Stimulated activated CD8-positive, alpha-beta memory T cell treated with anti-CD3 and anti-CD28 coated beads, Interleukin-2, amount 100 ng/mL, for 1 hour (primary cell): ENCODE measurements at places on chromosomes 3 and 15.

GRCh38 chr15:98401029-98401428 lies 247.3 kb upstream of the IGF1R start:
- DNase-seq, result no peak

DNA sequence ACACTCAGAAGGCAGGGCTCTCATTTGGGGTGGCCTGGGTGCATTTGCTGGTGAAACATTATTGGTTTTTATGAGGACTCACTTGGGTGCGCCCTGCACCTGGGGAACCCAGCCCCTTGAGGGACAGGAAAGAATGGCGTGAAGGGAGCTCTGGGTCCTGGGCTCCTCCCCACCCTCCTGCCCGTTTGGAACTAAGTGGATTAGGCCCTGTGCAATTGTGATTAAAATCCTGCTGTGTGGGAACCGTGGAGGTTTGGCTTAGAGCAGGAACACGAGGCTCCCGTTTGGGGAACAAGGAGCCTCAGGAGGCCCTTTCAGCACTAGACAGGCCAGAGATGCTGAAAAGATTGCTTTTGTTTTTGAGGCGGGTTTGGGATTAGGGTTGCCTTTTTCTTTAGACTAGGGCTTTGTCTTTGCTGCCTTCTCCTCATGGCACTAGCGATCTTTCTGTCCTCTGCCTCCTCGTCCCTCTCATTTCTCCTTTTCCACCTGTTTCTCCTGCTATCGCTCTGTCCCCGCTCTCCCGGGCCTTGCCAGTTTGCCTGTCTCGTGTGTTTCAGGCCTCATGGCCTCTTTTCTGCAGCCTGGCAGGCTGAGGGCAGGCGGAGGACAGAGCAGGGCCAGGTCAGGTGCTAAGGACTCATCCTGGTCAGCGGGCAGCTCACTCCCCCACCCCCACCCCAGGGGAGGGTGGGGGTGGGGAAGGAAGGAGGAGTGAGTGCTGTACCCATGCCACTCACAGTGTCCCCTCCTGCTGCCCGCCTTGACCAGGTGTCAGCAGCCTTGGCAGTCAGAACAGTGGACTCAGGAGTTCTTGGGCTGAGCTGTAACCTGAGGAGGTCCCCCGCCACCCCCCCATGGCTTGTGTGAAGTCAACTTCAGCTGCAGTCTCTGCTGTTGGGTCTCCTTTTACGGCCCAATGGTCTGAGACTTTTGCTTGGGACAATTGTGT lies 8.6 kb downstream of the MAPKAPK3 start:
- no peak for DNase-seq

DNA sequence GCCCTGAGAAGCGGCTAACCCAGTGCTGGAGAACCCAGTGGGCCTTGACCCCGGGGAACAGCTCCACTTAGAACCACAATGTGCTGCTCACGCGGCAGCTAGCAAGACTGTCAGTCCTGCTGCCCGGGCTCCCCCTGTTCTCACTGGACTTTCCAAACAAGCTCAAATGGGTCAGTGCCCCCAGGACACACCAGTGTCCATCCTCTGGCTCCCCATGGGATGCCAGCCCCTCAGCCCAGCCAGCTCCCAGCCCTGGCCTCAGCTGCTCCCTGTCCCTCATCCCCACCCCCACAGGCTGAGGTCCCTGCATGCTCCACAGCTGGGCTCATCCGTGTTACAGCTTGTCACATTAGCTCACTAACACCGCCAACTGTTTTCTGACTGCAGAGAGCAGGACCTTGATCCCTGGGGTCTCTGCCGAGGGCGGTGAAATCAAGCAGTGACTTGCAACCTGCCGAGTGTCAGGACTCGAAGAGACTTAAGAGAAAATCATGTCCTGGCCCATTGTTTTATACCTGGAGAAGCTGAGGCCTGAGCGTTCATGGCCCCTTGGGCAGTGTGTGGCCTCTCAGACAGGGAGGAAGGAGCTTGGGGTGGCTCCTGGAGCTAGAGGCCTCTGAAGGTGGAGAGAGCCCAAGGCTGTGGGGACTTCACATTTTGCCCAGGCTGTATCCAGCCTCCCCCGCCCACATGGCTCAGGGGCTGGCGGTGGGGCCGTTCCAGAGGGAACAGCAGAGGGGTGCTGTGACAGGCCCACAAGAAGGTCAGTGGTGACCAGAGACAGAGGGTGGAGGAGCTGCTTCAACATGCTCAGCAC lies 157.5 kb downstream of the MEGF11 start:
- no peak for DNase-seq

DNA sequence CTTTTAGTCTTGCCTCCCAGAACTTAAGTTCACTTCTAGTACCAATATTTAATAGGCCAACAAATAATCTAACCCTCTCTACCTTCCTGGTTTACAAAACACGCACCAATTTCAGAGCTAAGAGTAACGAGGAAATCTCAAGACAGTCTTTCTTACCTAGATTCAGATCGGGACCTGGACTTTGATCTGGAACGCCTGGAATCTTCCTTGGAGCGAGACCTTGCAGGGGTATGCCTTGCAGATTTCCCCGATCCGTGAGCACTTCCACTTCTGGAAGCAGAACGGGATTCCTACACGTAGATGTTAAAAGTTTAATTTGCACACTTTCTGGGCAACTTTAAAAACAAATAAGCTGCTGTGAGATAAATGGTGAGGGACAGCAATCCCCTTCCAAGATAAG lies 11.4 kb downstream of the TRA2B start:
- no peak for DNase-seq

DNA sequence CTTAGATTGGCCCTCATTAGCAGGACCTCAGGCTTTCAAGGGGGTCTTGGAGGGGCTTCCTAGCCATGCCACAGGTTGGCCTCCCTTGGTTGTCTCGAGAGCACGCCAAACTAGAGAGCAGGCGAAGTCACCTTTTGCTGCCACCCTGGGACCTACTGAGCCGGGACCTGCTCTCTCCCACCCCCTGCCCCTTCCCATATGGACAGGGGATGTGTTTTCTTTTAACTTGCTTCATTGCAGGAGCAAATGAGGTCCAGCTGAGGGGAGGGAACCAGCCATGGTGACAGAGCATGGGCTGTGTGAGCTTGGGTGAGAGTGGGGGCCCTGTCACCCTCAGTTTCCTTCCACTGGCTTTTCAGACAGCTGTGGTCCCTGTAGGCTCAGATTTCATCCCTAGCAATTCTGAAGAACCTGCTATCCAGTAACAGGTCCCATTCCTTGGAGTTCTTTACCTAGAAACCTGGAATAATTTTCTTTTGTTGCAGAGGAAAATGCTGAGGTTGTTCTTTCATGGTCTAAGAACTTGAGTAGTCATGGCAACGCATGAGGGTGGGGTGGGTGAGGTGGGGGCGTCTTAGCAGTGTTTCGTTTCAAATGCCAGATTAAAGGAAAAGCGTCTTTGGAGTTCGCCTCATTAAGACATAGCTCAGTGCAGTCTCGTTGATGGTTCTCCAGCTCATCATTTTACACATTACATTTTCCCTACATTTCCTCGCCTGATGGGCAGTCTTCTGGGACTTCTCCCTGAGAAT lies 20.1 kb upstream of the MAGEF1 start:
- DNase-seq, result no peak

DNA sequence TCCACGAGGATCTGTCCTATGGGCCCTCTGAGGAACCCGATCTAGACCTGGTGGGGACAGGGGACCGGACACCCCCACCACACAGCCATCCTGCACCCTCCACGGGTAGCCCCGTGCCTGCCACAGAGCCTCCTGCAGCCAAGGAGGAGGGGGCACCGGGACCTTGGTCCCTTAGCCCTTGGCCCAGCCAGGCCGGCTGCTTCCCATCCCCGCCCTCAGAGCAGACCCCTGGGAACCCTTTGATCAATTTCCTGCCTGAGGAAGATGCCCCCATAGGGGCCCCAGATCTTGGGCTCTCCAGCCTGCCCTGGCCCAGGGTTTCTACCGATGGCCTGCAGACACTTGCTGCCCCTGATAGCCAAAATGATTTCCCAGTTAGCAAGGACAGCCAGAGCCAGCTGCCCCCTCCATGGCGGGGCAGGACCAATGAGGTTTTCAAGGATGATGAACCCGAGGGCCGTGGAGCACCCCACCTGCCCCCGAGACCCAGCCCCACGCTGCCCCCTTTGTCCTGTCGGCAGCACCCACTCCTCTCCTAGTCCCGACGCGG lies 91.5 kb downstream of the TBC1D2B start:
- DNase-seq, result no peak

- DNase-seq, result no peak
These were observed 43.7 kb upstream of the ATP2C1 start for GRCh38 chr3:130850044-130850797.

GRCh38 chr3:102156426-102156825 lies 278.4 kb upstream of the ZPLD1 start:
- no peak for DNase-seq

DNA sequence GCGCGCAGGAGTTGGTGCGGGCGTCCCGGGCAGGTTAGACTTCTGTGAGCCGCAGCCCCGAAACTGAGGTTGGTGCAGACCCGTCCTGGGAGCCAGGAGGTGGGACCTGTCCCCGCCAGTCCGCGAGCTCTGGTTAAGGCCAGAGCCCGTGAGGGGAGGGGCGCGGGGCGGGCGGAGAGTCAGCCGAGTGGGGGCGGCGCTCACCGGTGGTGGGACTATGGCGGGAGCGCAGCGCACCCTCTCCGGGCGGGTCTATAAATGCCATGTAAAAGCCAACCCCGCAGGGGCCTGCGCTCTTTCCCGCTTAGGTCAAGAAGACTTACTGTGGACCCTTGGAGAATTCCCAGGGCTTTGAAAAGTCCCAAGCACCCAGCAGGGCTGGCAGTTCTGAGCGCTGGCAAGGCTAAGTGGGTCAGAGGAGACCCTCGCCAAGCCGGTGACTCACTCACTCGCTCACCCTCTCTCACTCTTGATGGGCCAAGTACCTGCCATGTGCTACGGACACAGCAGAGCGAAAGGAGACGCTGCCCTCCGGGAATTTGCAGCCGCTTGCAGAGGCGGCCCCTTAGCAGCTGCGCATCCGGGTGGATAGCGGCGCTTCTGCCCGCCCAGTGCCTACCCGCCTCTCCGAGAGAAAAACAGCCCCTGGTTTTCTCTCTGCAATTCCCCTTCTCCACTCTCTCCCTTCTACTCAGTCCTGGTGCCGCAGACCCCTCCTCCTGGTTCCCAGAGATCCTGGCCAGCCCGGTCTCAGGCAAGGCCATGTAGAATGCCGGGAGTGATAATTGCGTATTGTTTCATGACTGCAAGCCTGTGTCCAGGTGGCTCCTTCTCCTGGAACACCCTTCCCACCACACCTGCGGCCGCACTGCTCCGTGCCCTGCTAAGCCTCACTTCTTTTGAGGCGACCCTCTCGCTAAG lies at the start of gene ALDH1L1:
TSS of gene ALDH1L1 (minus strand) at position 110 of the 921 bp plus-strand sequence. CDS start 19,607 bp downstream, outside the sequence.
- no peak for DNase-seq

DNA sequence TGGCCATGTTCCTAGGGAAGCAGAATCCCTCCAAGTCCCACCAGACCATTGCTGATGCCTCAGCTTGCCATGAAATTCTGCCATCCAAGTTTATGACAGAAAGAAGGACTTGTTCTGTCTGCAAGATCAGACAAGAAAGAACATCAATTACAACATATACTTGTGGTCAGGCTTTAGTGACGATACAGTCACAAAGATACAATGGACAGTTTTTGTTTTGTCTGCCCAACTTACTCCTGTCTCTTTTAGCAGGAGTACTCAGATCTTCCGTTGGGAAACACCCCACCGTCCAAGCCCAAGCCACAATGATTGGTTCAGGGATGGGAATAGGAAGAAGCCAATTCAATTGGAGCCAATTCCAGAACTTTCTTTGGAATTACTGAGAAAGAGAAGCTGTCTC lies 15.7 kb downstream of the KLHL6 start:
- no peak for DNase-seq

- DNase-seq, result no peak
These were observed 74.9 kb upstream of the IQSEC1 start for GRCh38 chr3:13148126-13148525.

DNA sequence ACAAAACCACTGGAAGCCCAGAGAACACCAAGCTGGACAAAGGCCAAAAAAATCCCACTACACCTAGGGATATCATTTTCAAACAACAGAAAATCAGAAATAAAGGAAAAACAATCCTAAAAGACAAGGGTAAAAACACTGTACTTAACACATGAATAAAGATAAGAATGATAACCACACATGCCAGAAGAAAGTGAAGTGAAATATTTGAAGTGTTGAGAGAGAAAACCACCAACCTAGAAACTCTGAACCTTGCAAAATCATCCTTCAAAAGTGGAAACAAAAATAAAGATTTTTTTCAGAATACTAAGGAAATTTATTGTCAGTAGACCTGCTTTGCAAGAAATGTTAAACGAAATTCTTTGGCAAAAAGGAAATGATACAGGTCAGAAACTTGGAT lies 45.1 kb downstream of the KPNA1 start:
- no peak for DNase-seq

DNA sequence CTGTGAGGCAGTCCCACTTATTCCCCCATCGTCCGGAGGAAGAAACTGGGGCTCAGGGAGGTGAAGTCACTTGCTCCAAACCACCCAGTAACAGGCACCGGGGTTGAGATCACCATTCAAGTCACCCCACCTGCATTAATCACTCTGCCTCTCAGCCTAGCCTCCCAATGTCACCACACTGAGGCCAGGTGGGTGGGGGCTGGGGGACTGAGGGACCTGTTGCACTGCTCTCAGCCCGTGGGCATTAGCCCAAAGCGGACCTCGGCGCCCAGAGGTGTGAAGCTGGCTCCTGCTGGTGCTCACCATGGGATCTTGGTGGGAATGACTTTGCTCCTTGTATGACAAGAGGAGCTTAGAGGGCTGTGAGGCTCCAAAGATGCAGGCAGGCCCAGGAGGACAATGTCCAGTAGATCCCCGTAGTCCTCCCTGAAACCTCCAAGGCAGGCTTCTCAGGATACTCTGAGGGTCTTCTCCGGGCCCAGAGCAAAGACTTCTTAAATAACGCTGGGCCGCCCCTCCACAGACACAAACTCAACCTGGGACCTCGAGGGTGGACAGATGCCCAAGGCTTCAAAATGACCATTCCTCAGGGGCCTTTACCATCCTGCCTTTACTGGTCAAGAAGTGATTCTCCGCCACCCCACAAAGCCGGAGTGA lies 1.7 kb downstream of the NT5DC2 start:
- DNase-seq, result no peak

DNA sequence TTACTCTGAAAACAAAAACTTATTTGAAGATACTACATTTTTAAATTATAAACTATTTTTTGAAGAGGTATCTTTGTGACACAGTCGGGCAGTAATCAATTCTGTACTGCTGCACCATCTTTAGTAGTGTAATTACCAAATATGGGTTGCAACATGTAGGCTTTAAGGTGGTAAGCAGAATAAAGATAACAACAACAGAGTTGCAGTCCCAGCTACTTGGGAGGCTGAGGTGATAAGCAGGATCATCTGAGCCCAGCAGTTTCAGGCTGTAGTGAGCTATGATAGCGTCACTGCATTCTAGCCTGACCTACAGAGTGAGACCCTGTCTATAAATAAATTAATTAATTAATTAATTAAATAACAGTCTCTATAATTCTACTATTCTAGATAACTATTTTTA lies 6.0 kb downstream of the PLOD2 start:
- DNase-seq, result no peak

- no peak for DNase-seq
These were observed 841.4 kb downstream of the SI start for GRCh38 chr3:164236851-164237250.
